A549 treated with RU486 at 1 μM for 4 hours (cell line): ENCODE measurements at places on chromosomes 5 and 9. TPM values are rescaled to one million over a fixed set of nuclear protein-coding genes. Genes with fewer than 3 reads are reported as not detected.

TMEM245 gene
- 31.5 to 47.8 TPM (median 45.7 TPM) in 5 replicates for total RNA-seq

PSMB7 gene
- total RNA-seq: 309 to 363 TPM (median 339 TPM) in 5 replicates

ANKRD18A gene
- 4.9 to 11.4 TPM (median 10.5 TPM) in 5 replicates for total RNA-seq

SPATA31C1 gene
- total RNA-seq: not detected in 5 replicates

RHOBTB3 gene
- 5.4 to 10.4 TPM (median 7.5 TPM) in 5 replicates for total RNA-seq

MEGF10 gene
- total RNA-seq: not detected in 5 replicates

CCDC192 gene
- not detected in 5 replicates for total RNA-seq

SCGB3A2 gene
- not detected in 5 replicates for total RNA-seq

IFNA7 gene
- total RNA-seq: not detected in 5 replicates

KIF12 gene
- total RNA-seq: 1.4 to 2.7 TPM (median 2.1 TPM) in 5 replicates

BHMT gene
- 0.05 TPM in 1 of 5 replicates, not detected in the others for total RNA-seq

CATSPER3 gene
- 0.19 to 0.67 TPM (median 0.46 TPM) in 5 replicates for total RNA-seq

OR2V1 gene
- not detected in 5 replicates for total RNA-seq

CDKN2B gene
- total RNA-seq: not detected in 5 replicates

COL23A1 gene
- not detected in 5 replicates for total RNA-seq

CCDC152 gene
- total RNA-seq: not detected in 5 replicates

CD72 gene
- 0.25 to 0.30 TPM (median 0.30 TPM) in 3 of 5 replicates, not detected in the others for total RNA-seq

GCNT1 gene
- total RNA-seq: 0.80 to 3.0 TPM (median 2.6 TPM) in 5 replicates

RECK gene
- total RNA-seq: 3.9 to 6.1 TPM (median 6.0 TPM) in 5 replicates

LPAR1 gene
- total RNA-seq: 11.2 to 15.7 TPM (median 15.2 TPM) in 5 replicates

SAXO1 gene
- not detected in 5 replicates for total RNA-seq

FAM78A gene
- 0.22 to 0.44 TPM (median 0.35 TPM) in 5 replicates for total RNA-seq

PDZD2 gene
- 0.08 to 0.26 TPM (median 0.13 TPM) in 4 of 5 replicates, not detected in the other for total RNA-seq

ZNF618 gene
- 6.7 to 11.2 TPM (median 9.6 TPM) in 5 replicates for total RNA-seq

PPP3R2 gene
- not detected in 5 replicates for total RNA-seq

FGF1 gene
- total RNA-seq: 0.30 to 1.4 TPM (median 0.38 TPM) in 5 replicates

DNAJB5 gene
- total RNA-seq: 3.6 to 5.4 TPM (median 4.9 TPM) in 5 replicates

SLC34A3 gene
- 0.07 to 0.08 TPM (median 0.07 TPM) in 3 of 5 replicates, not detected in the others for total RNA-seq

GRXCR2 gene
- total RNA-seq: not detected in 5 replicates
